Psoas muscle (tissue), 8 donors: ENCODE measurements at places on chromosomes 1 and 21.

DNA sequence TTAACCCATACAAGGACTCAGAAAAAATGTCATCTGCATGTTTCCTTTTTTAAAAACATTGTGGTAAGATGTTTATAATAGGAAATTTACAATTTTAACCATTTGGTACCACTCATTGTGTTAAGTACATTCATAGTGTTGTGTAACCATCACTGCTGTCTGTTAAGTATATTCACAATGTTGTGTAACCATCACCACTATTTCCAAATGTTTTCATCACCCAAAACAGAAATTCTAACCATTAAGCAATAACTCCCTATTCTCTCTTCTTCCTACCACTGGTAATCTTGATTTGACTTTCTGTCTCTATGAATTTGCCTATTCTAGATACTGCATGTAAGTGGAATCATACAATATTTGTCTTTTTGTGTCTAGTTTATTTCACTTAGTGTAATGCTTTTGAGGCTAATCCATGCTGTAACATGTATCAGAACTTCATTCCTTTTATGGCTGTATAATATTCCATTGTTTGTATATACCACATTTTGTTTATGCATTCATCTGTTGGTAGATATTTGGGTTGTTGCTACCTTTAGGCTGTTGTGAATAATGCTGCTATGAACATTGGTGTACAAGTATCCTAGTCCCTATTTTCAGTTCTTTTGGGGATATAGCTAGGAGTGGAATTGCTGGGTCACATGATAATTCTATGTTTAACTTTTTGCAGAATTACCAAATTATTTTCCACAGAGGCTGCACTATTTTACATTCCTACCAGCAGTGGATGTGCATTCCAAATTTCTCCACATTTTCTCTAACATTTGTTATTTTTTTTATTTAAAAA, 14.1 kb downstream of the HIPK1 start:
- no peak overlapping the region for H3K4me3 ChIP-seq
- H3K27ac ChIP-seq: peak overlapping the region; percentile 80
- DNase-seq: no peak
- H3K4me1 ChIP-seq: peaks cover 53% of the 10 kb centered on the region

DNA sequence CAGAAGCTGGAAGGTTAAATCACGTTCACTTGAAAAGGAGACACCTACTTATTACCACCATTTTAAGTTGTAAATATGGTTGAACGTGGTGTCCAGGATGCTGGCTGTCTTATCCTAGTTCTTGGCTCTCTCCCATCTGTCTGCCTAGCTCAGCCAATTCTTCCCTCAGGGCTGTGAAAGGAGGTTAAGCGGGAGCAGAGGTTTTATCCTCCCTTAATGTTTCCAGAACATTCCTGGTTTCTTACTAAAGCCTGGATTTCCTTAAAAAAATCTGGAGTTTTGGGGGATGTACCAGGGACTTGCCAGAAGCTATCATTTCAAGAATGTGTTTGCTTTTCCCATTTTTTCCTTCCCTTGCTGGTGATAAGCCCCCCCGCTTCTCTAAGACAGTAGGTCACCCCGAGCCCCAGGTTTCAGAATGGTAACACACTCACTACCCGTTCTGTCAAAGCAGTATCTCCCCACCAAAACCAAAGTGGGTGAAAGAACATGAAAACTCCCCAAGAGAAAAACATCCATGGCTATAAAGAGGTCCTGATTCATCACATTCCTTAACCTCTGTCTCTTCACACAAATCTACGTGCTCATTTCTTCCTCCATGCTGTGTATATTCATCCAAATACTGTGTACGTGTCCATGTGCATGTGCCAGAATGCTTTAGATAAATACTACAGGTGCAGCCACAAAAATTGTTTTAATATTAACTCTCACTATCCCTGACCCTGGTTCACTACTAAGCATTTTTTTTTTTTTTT, 114.7 kb downstream of the MAP3K21 start:
- no peaks in the 10 kb centered on the region for H3K4me1 ChIP-seq
- H3K36me3 ChIP-seq: no peaks in the 10 kb centered on the region
- H3K4me3 ChIP-seq: no peak overlapping the region

GRCh38 chr1:217907504-217907903, 276.4 kb downstream of the SPATA17 start:
- H3K4me3 ChIP-seq: no peak overlapping the region
- H3K4me1 ChIP-seq: no peaks in the 10 kb centered on the region
- no peak overlapping the region for H3K27ac ChIP-seq
- DNase-seq: no peak

GRCh38 chr1:112870887-112871646, 84.9 kb downstream of the SLC16A1 start:
- no peaks in the 10 kb centered on the region for H3K4me1 ChIP-seq
- H3K27me3 ChIP-seq: no peaks in the 10 kb centered on the region
- no peaks in the 10 kb centered on the region for H3K36me3 ChIP-seq
- no peak for DNase-seq
- no peak overlapping the region for H3K27ac ChIP-seq

DNA sequence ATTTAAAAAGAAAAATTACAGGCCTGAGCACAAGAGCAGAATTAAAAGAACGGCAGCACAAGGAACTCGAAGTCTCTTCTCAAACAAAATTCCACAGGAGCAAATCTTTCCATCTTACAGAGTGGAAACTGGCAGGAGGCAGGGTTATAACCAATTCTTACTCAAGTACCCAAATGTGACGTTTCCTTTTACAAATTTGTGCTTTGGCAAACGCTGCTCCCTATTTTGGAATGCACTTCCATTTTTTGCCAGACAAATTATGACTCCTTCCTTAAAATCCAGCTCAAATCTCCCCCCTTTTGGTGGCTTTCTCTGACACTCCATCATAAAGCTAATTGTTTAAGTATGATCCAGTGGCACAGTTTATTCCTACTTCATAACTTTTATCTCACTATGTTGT, 7.8 kb downstream of the ERI3 start:
- peaks cover 9% of the 10 kb centered on the region for H3K36me3 ChIP-seq
- H3K27me3 ChIP-seq: no peaks in the 10 kb centered on the region
- H3K4me3 ChIP-seq: no peak overlapping the region
- no peak for DNase-seq
- no peak overlapping the region for H3K27ac ChIP-seq
